ENCODE measurements at places on chromosomes 11 and 22.
A peak's percentile ranks its signal among the peaks of the same experiment; 100 is the strongest.

DNA sequence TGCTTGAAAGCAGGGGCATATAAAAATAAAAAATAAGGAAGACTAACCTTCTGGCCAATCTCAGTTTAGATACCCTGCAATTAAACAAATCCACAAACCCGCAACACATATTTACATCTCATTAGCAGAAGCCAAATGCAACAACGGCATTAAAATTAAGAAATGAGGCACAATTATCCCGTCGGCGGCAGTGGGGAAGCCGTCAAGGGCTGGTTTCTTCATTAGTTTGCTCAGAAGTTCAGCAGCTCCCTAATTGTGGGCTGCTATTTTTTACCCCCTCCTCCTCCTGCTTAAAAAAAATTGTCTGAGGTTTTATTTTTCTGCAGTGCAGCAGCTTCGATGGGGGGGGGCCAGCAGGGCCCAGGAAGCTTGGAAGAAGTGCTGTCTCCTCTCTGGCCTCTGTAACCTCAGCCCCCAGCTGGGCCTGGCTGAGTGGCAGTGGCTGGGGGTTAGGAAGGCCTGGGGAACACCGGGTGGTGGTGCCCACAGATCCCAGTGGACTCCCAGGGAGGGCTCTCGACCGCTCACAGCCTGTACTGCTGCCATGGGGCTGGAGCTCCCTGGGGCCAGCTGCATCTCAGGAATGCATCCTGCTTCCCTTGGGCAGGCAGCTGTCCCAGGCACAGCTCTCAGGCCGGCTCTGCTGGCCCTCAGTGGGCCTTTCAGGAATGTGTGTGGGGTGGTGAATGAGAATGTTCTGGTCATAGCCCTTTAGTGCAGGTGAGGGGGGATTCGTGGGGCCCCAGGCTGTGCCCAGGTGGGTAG is 148.7 kb upstream of the B3GAT1 start:
- no peak for DNase-seq

DNA sequence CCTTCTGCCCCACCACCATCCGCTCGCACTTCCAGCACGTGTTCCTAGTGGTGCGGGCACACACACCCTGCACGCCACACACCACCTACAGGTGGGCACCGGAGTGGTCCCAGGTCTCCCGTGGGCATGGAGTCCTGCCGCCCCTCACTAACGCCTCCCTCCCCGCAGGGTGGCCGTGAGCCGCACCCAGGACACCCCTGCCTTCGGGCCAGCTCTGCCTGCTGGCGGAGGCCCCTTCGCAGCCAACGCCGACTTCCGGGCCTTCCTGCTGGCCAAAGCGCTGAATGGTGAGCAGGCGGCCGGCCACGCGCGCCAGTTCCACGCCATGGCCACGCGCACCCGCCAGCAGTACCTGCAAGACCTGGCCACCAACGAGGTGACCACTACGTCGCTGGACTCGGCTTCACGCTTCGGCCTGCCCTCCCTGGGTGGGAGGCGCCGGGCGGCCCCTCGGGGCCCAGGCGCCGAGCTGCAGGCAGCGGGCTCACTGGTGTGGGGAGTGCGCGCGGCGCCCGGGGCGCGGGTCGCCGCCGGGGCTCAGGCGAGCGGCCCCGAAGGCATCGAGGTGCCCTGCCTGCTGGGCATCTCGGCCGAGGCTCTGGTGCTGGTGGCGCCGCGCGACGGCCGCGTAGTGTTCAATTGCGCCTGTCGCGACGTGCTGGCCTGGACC is 8.5 kb downstream of the SIPA1 start:
- no peak for DNase-seq

DNA sequence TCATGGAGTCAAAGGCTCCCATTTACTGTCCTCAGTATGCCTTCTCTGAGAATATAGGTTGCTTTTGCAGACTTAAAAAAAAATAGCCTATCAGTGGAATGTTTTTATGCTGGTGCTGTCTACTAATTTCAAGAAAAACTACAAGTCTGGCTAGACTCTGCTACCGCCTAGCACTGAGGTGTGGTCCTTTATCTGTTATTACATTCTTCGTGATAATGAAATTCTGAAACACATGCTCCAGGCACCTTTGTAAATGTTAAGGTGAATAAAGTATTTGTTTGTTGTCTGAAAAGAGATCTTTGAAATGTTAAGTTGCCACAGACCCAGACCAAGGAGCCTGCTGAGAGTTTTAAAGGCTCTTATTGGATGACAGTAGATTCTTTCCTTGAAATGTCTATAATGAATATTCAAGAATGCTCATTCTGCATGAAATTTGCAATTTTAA is 95.3 kb downstream of the DBX1 start:
- no peak for DNase-seq

DNA sequence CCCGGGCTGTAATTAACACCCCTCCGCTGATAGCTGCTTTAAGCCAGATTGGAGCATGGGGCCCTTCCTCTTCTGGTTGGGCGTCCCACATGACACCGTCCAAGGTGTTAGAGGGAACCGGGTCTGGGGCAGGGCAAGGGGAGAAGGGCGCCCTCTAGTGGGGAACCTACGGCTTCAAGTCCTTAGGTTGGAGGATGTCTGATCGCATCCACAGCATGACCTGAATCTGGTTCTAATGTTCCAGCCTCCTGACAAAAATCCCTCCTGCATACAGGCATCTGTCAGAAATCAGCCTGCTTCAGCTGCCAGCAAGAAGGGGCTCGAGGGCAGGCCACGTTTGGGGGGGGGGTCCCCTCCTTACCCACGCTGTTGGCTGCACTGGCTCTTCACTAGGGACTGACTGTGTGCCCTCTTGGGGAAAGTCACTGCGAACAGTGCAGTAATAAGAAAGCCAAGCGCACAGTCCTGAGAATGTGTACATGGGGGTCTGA is 94.2 kb upstream of the TBCEL start:
- no peak for DNase-seq

DNA sequence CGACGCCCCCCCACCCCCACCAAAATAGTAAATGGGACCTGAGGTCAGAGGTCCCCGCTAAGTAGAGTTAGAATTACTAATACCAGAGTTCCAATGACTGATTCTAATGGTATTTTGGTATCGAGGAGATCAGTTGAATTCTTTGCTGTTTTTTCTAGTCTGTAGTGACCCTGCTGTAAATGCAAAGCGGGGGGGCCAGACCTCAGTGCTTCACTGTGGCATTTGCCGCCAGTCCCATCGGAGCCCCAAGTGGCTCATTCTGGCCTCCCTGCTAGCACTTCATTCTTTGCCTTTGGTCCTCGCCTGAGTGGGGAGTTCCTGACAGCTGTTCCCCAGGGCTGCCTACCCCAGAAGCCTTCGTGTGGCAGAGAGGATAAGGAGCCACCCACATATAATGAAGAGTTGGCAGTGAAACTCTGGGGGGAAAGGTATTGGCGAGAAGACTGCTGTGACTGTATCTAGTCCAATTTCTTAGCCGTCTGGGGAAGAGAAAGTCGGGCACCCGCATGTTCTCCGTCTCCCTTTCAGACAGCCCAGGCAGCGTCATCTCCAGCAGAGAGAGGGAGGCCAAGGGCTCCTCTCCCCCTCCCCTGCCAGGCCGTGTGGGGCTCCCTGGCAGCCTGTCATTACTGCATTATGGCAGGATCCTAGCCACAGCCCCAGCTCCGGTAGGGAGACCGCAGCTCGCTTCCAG is 19.4 kb upstream of the CABP7 start:
- DNase-seq = no peak

DNA sequence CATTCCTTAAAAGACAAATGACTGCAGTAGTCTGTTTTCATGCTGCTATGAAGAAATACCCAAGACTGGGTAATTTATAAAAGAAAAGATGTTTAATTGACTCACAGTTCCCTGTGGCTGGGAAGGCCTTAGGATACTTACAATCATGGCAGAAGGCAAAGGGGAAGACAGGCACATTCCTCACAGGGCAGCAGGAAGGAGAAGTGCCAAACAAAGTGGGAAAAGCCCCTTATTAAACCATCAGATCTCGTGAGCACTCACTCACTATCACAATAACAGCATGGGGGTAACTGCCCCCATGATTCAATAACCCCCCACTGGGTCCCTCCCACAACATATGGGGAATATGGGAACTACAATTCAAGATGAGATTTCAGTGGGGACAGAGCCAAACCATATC is 16.4 kb upstream of the OR2AT4 start:
- no peak for DNase-seq

DNA sequence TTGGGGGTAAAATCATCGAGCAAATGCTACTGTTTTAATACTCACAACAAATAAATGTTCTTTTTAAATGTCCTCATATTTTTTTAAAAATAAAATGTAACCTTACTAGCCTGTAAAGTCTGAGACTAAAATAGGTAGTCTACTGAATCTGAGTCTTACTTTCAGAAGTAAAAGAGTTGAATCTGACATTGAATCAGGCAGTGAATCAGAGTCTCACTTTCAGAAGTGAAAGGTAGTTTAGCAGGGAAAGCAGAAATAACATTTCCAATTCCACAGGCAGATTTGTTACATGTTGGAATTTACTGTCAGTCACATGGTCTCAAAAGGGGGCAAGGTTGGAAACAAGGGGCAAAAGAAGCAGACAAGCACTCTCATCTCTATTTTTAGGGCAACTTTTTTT is 143.0 kb downstream of the ELP4 start:
- no peak for DNase-seq

GRCh38 chr11:121651257-121651605 is 198.5 kb upstream of the SORL1-AS1 start:
- DNase-seq = no peak

- no peak for DNase-seq
Observed at GRCh38 chr11:18768978-18769377, 22.6 kb downstream of the PTPN5 start.

DNA sequence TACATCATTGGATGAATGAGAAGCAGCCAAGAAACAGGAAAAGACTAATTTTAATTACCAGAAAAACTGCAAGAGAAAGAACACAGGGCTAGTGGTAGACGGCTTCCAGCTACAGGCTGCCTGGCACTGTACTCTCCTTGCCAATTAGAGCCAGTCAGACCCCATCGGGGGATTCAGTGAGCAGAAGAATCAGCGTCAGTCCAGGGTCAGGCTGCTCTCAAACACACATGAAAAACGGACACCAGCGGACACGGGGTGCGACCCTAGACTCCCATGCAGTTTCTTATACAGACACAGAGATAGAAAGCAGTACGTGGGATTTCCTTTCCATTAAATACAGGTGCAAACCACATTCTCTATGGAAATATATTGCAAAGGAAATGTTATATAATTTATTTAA is 1.1 kb upstream of the CNTN5 start:
- DNase-seq = no peak

- DNase-seq = peak; percentile 7
Observed at GRCh38 chr11:33987975-33988580, 63.5 kb upstream of the CAPRIN1 start.

GRCh38 chr11:44130751-44131150 is 35.3 kb downstream of the EXT2 start:
- no peak for DNase-seq

DNA sequence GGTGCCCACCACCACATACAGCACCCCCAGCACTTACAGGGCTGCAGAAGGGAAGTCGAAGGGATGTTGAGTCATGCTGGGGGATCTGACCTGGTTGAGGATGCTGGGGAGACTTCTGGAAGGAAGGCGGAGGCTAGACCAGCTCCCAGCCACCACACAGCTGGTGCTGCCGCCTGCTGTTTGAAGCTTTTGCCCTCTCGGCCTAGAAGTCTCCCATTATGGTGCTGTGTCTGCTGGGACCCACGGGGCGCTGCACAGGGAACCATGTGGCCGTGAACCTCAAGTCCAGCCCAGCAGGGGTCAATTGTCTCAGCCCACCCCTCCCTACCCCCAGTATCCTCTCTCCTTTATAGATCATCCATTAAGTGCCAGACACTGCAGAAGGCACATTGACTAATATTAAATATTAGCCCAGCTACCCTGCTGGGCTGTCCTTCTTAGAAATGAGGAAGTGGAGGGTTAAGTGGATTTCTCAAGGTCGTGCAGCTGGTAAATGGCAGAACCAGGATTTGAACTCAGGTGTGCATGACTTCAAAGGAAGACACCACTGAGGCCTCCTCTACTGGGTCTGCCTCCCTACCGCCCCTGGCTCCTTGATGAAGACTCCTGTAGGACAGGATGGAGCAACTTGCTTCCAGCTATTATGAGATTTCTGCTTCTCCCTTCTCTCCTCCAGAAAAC is 49.7 kb downstream of the CYTH4 start:
- DNase-seq = no peak

- DNase-seq = no peak
Observed at GRCh38 chr22:30889996-30890480, 78.5 kb downstream of the MORC2 start.

DNA sequence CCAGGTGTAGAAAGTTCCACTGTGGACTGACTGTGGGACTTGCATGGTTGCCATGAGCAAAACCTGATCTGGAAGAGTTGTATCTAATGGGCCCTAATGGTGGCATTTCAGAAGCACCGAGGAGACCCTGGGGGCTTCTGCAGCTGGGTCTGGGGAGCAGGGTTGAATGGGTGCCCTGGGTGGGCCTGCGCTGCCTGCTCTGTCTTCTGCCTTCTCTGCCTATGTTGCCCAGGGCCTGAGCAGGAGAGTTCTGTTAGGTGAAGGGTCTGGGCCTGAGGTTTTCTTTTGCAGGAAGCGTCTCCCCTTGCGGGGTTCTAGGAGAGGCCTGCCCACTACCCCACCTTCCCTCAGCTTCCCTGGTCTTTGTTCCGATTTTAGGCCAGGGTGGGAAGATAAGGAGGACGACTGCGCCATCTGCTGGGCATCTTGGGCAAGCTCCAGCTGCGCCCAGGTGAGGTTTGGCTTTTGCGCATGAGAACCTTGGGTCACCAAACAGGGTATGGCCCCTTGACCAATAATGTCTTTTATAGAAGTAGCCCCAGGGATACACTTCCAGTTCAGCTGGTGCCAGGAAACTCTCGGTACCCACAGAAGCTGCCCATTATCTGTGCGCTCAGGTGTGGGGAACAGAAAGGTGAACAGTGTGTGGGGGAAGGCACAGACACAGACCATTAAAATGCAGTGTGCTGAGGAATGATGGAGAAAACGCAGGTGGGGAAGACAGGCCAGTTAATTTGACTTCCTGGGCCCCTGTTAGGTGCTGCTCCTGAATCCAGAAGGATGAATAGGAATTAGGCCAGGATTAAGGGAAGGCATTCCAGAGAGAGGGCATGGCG is 23.2 kb downstream of the COMMD9 start:
- DNase-seq = peak; percentile 31

DNA sequence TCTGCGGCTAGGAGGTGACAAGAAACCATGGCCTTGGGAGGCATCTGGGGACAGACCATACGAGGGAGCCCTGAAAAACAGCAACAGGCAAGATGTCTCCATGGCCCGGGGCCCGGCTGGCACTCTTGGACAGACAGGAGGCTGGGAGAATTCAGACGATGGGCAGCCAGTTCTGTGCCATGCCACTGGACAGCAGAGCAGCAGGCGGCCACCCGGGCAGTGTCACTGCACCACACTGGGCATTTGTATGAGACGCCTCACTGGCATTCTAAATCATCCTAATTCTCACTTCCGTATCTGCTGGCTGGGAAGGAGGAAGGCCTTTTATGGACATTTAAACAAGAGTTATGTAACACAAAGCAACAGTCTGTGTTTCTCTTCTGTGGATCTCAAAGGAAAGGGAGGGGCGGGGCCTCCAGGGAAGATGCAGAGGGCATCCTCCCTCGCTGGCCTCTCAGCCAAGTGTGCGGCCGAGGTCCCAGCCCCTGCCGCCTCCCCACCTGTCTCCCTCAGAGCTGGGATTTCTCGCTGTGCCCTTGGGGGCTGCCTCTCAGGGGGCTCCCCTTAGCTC is 350.3 kb downstream of the SHANK2 start:
- no peak for DNase-seq

GRCh38 chr11:45371251-45372115 is 85.3 kb upstream of the SYT13 start:
- DNase-seq = no peak
